ENCODE measurements at places on chromosomes 6 and 20.
A peak's percentile ranks its signal among the peaks of the same experiment; 100 is the strongest.

DNA sequence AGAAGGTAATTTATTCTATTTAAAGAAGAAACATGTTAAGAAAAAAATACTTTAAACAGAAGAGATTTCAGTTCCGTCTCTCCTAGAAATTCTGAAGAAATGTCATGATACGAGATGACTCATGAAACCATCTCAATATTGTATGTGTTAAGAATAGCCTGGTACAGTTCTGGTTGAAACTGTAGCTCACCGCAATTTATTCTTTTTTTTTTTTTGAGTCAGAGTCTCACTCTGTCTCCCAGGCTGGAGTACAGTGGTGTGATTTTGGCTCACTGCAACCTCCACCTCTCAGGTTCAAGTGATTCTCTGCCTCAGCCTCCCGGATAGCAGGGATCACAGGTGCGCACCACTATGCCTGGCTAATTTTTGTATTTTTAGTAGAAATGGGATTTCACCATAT lies 103.3 kb downstream of the ARHGAP18 start:
- no peak for DNase-seq

- peak; percentile 42 for DNase-seq
Measured at GRCh38 chr6:116409756-116410155, 39.0 kb downstream of the DSE start.

DNA sequence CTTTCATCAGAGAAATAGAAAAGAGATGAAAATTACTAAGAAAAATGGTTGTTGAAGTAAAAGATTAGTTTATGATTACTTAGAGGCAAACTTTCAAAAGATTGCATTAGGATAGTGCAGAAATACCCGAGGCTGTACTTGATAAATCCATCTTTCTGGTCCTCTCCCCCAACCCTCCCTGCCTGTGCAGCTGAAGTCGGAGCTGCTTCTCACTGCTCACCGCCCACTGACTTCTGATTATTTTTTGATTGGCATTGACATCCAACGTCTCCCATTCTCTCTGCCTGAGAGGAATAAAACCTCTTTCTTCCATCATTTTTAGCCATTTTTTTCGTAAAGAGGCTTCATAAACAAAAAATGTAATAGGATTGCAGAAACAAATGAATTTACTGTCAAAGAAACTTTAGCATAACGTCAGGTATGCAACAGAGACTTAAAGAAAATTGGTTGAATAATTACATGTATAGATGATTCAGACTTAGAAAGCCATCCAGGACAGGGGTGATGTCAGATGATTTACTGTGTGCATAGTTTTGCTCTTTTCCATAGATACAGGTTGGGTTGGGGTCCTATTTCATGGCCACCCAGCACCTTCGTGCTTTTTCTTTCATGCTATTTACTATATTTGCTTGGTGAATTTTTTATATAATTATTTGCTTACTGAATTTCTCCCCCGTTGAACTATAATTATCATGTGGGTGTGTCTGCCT lies 53.6 kb upstream of the EDN3 start:
- DNase-seq = no peak

DNA sequence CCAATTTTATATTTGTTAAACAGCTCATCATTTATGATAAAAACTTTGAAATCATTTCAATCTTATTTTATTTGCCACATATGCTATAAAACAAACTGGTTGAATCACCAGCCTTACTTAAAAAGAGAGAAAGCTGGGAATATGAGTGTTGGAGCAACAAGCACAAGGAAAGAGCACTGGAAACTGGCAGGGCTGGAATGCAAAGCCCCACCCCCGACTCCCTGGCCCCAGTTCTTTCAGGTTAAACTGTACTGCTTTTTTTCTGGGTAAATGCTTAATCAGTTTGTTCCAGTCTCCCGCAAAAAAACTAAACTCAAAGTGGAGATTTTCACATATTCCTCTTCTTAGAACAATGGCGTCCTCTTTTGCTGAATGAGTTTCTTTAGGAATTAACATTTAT lies 433.8 kb upstream of the NOX3 start:
- no peak for DNase-seq

- DNase-seq = no peak
Measured at GRCh38 chr6:117441824-117442264, 16.1 kb upstream of the ROS1 start.

DNA sequence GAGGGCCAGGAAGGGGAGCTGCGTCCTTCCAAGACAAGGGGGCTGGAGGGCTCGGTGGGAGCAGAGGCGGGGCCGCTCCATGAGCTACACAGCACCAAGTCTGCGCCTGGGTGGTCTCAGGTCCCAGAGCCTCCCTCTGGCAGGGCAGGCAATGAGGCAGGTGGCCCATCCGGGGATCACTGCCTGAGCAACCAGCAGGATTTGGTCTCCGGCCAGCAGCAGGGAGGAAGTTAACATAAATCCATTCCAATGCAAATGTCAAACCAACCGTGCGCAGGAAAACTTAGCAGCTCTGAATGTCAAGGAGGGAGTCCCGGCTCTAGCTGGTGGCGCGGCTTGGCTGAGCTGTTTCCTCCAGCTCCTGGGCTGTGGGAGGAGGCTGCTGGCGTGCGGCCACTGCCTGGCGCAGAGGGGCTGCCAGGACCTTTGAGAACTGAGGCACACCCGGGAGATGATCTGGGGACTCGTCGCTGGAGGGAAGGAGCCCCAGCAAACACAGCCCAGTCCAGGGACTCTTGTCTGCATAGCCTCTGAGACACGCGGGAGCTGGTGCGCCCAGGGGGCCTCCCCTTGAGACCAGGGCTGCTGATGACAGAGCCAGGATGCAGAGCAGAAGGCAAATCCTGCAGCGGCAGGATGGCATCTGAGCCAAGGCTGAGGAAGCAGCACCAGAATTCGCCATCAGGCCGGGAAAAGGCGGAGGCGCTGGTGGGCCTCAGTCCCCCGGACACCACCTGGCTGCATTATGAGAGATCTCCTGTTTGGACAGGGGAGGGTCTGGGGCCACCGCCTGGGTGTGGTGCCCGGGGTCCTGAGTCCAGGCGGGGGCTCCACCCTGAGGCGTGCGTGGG lies 33.1 kb upstream of the CHRNA4 start:
- no peak for DNase-seq
